ENCODE measurements at places on chromosomes 2 and 18.
A peak's percentile ranks its signal among the peaks of the same experiment; 100 is the strongest.

GRCh38 chr18:25351280-25351775 lies 638 bp downstream of the ZNF521 start:
- no peak for DNase-seq

- no peak for DNase-seq
Observed at GRCh38 chr2:154704991-154705390, 6.5 kb downstream of the KCNJ3 start.

- DNase-seq = no peak
Observed at GRCh38 chr2:127796389-127796788, 14.6 kb downstream of the WDR33 start.

DNA sequence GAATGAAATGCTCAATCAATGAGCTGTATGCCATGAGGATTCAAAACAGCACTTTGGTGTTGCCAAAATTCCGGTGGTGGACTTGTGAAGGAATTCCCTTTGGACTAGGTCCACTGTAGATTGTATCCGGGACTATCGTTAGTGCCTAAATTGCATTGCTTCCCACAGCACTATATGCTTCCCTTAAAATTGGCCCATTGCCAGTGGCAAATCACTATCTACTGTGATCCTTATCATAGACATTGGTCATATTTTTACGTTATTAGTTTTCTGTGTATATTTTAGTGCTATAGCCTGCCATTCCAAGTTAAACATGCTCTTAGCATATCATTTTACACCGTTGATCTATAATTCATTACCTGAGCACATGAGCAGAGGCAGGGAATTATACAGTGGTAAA lies 1.7 kb downstream of the PJVK start:
- no peak for DNase-seq

DNA sequence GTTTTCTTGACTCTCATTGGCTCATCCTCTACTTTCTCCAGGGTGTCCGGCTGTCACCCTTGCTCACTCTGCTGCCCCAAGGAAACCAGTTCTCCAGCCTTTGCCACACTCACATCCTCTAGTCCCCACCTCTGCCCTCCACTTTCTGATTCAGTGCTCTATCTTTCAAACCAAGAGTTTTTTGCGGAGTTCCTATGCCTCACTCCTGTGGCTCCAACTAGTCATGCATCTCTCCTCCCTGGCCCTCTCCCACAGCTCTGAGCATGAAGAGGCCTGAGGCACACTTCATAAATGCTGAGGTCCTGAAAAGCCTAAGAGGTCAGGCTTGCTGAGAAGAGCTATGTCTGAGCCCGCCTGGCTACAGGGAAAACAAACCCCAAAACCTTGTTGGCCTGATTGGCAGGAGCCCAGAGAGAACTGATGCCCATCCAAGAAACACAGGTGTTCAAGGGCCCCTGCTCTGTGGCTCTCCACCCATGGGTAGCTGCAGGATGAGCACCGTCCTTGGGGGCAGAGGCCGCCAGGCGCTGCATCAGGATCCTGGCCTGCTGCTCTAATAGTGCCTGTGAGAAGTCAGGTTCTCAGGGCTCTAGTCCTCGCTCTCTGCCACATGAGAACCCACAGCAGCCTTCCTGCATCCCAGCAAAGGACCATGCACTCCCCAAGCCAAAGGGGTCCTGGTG lies 42.1 kb downstream of the HS1BP3 start:
- DNase-seq = no peak

GRCh38 chr2:112794841-112795240 lies 10.5 kb upstream of the IL1A start:
- DNase-seq = no peak

DNA sequence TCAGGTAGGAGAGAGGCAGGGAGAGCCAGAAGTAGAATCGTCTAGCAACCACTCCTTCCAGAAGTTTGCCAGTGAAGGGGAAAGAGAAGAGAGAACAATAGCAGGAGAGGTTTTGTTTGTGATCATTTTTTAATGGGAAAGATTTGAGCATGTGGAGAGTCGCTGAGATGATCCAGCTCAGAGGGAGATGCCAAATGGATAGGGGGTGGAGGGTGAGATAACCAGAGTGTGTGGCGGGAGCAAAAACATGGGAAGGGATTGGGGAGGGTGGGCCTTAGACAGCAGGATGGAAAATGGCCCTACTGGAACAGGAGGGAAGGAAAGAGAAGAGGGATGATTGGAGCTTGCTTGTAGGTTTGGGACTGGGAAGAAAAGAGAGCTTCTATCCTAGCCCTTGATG lies 269.8 kb downstream of the GLI2 start:
- no peak for DNase-seq

- DNase-seq = peak; percentile 88
Observed at GRCh38 chr2:226800941-226801784, 1.5 kb upstream of the IRS1 start.

All from Right ventricle myocardium superior (tissue), 1 donor.